ENCODE measurements at places on chromosomes 11 and 22. TPM values are rescaled to one million over a fixed set of nuclear protein-coding genes. Genes with fewer than 3 reads are reported as not detected.
A peak's percentile ranks its signal among the peaks of the same experiment; 100 is the strongest.

GRCh38 chr11:119741369-119742262 is 12.6 kb upstream of the NECTIN1 start:
- H3K36me3 ChIP-seq: no peaks in the 10 kb centered on the region
- DNase-seq: peak; percentile 67
- peak overlapping the region; percentile 25 for H3K4me3 ChIP-seq
- H3K27me3 ChIP-seq: peaks cover 51% of the 10 kb centered on the region
- peaks cover 10% of the 10 kb centered on the region for H3K4me1 ChIP-seq

The CNTF gene
- 3.2 TPM for total RNA-seq

The C11orf86 gene
- total RNA-seq: not detected

The EPS8L2 gene
- 5.6 TPM for total RNA-seq

- no peak overlapping the region for H3K27ac ChIP-seq
- H3K4me3 ChIP-seq: no peak overlapping the region
- no peaks in the 10 kb centered on the region for H3K36me3 ChIP-seq
- no peak for DNase-seq
Measured at GRCh38 chr11:66686100-66686785, 8.6 kb upstream of the RBM4B start.

DNA sequence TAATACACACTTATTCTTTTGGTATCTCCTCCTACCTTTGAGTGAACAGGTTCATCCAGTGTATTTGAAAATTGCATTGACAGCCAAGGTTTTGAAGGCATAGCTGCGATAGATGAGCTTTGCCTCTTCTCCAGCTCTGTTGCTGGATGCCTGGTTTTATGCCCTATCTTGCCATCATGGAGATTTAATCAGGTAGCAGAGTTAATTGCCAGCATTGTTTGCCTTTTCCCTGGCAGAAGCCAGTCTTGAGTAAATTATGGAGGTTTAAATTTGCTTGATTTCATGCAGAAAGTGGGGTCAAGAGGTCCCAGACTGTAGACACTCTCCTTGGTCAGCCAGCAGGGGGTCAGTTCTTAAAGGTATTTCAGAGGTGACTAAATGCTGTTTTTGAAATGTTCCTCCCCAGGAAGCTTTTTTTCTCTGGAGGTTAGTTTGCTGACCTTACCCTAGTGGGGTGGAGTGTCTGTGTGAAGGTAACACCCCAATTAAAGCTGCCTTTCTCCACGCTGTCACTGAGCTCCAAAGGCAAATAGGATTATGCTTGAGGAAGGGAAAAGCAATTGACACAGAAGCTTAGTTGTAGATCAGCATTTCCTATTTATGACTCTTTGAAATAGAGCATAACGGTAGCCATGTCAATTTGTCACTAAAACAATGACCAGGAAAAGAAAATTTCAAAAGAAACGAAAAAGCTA is 96.0 kb downstream of the EXT2 start:
- H3K27ac ChIP-seq: no peak overlapping the region
- peaks cover 58% of the 10 kb centered on the region for H3K36me3 ChIP-seq
- DNase-seq: no peak
- H3K4me3 ChIP-seq: no peak overlapping the region
- H3K27me3 ChIP-seq: no peaks in the 10 kb centered on the region
- H3K4me1 ChIP-seq: no peaks in the 10 kb centered on the region

- peaks cover 57% of the 10 kb centered on the region for H3K36me3 ChIP-seq
- H3K4me1 ChIP-seq: peaks cover 54% of the 10 kb centered on the region
Measured at GRCh38 chr22:27913162-27913741, 5.8 kb downstream of the PITPNB start.

The MGAT3 gene
- total RNA-seq: 41.5 TPM

The NFAM1 gene
- 0.18 TPM for total RNA-seq

DNA sequence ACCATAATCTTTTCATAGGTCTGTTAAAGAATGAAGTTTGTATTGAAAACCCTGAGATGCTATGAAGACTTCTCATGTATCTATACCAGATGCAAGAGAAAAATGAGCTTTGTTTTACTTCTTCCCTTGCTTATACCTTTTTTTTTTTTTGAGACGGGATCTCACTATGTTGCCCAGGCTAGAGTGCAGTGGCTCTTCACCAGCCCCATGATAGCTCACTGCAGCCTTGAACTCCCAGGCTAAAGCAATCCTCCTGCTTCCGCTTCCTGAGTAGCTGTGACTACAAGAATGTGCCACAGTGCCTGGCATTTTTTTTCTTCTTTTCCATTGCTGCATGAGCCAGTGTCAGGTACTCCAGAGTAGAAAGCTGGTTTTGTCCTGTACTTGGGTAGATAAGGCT is 10.8 kb downstream of the CEP295 start:
- no peak overlapping the region for H3K27ac ChIP-seq
- H3K4me1 ChIP-seq: no peaks in the 10 kb centered on the region
- H3K27me3 ChIP-seq: no peaks in the 10 kb centered on the region
- H3K36me3 ChIP-seq: peaks cover 73% of the 10 kb centered on the region
- no peak overlapping the region for H3K4me3 ChIP-seq

The ZDHHC5 gene
- 60.7 TPM for total RNA-seq

- no peaks in the 10 kb centered on the region for H3K27me3 ChIP-seq
- no peak overlapping the region for H3K27ac ChIP-seq
Measured at GRCh38 chr22:35329114-35329847, 29.6 kb downstream of the TOM1 start.

The LRRC55 gene
- total RNA-seq: not detected

The SLC22A25 gene
- total RNA-seq: not detected

DNA sequence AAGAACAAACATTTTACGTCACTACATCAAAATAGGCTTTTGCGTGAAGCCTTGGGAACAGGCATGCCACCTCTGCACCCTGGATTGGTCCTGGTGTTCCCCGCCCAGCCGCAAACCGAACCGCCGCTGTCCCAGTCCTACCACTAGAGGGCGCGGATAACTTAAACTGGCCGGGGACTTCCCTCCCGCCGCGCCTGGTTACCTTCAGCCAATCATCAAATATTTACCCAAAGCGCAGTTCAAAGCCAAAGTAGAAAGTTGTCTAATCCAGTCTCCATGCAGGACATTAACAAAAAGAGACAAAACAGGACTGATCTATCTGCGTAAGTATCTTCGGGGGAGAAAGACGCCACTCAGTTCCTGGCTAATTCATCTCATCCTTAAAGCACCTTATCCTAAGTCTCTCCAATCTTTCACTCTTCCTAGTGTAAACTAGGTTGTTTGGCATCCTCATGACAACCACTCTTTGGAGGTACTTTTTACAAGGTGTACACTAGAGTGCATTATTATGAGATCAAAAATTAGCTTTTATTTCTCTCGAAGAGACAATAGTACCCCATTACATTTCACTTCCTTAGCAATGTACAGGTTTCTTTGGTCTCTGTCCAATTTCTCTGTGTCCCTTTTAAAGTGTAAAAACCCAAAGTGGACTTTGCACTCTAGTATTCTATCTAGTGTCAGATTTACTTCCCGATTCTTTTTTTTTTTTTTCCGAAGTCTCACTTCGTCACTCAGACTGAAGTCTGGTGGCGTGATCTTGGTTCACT is 3.9 kb upstream of the CRY2 start:
- H3K27me3 ChIP-seq: no peaks in the 10 kb centered on the region
- peaks cover 39% of the 10 kb centered on the region for H3K4me1 ChIP-seq
- no peaks in the 10 kb centered on the region for H3K36me3 ChIP-seq

- H3K27ac ChIP-seq: no peak overlapping the region
- peaks cover 11% of the 10 kb centered on the region for H3K36me3 ChIP-seq
- DNase-seq: no peak
Measured at GRCh38 chr11:96110302-96110701, 186.4 kb upstream of the MTMR2 start.

- H3K4me3 ChIP-seq: no peak overlapping the region
- no peak for DNase-seq
- H3K27ac ChIP-seq: no peak overlapping the region
- no peaks in the 10 kb centered on the region for H3K4me1 ChIP-seq
- H3K36me3 ChIP-seq: no peaks in the 10 kb centered on the region
Measured at GRCh38 chr11:130582981-130583380, 134.5 kb downstream of the ADAMTS15 start.

DNA sequence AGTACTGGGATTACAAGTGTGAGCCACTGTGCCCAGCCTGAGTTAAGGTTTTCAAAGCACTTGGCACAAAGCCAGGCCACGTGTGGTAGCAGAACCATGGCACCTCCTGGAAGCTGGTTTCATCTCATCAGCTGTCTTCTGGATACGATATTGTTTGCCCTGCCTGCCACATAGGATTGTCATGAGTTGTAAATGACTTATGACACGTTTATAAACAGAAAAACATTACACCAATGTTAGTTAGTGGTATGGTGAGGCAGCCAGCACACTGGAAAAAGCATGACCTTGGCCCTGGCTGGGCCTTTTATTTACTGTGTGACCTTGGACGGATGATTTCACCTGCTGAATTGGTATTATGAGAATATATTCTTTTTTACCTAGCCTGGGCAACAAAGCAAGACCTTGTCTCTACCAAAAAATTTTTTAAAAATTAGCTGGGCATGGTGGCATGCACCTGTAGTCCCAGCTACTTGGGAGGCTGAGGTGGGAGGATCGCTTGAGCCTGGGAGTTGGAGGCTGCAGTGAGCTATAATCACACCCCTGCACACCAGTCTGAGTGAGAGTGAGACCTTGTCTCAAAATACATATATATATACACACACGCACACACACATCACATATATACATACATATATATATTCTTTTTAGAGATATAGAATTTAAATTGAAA is 24.0 kb upstream of the MYH9 start:
- no peak overlapping the region for H3K27ac ChIP-seq
- H3K4me1 ChIP-seq: peaks cover 63% of the 10 kb centered on the region
- H3K4me3 ChIP-seq: no peak overlapping the region
- no peaks in the 10 kb centered on the region for H3K27me3 ChIP-seq
- no peak for DNase-seq

DNA sequence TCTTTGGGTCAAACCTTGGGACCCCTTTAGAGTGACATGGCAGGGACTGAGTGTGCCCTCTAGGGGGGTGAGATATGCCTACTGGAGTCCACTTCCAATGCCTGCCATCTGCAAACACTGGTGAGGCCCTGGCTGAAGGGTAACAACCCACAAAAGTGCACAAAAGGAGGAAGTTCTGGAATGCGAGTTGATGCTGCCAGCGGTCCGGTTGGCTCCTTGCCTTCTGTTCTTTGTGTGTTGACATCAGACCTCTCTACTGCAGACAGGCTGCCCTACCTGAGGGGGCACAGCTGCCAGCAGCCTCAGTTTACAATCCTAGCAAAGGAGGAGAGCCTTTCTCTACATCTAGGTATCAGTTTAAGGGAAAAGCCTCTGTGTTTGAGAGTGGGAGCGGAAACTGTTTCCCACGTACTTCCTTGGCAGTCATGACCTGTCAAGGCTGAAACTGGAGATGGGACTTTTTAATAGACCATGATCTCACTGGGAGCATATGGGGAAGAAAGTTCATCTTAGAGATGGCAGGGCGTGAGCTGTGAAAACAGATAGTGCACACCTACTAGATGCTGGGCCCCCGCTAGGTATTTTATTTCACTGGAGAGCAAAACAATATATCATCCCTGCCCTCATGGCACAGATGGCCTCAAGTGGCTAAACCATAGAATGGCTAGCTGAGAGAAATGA is 27.2 kb downstream of the BMAL1 start:
- peaks cover 35% of the 10 kb centered on the region for H3K4me1 ChIP-seq
- no peaks in the 10 kb centered on the region for H3K36me3 ChIP-seq
- no peak overlapping the region for H3K27ac ChIP-seq
- H3K27me3 ChIP-seq: no peaks in the 10 kb centered on the region
- H3K4me3 ChIP-seq: no peak overlapping the region

DNA sequence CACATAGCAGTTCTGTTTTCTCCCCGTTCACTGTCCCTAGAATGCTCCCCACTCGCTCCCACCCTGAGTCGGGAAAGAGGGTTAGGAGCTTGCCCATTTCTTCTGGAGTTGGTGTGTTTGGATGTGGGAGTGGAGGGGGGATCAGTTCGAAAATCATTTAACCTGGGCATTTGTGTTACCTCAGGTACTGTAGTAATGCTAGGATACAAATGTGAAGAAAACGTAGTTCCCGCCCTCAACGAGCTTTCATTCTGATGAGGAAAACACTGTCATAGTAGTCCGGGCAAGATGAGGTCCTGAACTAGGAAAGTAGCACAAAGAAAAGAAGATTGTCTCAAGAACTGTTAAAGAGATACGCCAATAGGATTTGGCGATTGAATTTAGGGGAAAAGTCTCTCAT is 539 bp downstream of the SDHD start:
- peaks cover 94% of the 10 kb centered on the region for H3K36me3 ChIP-seq
- no peak for DNase-seq
- no peaks in the 10 kb centered on the region for H3K27me3 ChIP-seq
- peaks cover 45% of the 10 kb centered on the region for H3K4me1 ChIP-seq
- H3K4me3 ChIP-seq: peak overlapping the region; percentile 100

The KCNE3 gene
- total RNA-seq: not detected

DNA sequence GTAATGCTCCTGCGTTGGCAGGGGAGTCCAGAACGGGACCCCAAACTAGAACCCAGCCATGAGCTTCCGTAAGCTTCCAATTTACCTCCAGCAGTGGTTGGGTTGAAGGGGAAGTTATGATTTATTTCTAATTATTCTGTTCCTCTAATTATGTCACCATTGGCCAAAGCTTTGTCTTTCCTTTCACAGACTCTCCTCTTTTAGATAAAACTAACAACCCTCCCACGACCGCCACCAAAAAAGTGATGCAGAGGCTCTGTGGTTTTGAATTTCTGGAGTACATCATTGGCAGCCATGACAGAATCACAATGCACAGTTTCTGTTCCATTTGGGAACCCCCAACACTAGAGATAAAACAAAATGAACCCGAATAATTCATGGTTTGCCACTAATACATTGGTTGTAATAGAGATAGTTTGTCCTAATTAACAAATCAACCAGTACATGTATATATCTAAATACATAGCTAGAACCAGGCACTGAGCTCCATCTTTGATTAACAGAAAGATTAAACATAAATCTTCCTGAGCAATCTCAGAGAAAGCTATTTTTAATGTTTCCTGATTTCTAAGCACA is 64.3 kb downstream of the ETS1 start:
- H3K4me3 ChIP-seq: peak overlapping the region; percentile 99
- peaks cover 56% of the 10 kb centered on the region for H3K4me1 ChIP-seq
- DNase-seq: no peak
- peaks cover 37% of the 10 kb centered on the region for H3K36me3 ChIP-seq

DNA sequence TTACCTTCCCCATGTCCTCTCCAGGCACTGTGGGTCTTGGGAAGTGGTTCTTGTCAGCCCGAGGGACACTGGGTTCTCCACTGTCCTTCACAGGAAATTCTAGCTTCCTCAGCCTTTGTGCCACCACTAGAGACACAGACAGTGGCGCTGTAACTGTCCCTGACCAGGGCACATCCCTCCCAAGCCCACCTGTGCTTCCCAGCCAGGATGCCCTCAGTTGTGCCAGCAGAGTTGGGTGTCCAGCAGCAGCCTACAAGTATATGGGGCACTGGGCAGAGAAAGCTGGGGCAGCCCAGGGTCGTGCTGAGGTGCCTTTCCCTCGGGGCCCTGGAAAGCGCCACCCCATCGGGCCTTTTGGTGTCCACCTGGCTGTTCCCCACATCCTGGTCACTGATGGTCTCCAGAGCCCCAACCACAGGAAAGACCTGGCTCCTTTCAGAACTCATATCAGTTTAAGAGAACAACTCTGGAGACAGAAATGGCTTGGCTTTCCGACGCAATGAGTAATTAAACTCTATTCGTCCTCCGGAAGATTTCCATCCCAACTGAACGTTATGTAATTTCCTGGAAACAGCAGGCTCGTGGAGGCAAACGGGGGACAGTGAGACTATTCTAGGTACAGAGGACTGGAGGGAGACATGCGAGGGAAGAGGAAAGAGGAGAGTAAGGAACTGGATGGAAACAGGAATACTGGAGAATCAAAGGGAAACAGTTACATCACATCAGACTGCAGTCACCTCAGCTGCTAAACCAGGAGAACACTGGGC is 28.6 kb downstream of the PPP2R1B start:
- DNase-seq: no peak
- H3K27me3 ChIP-seq: no peaks in the 10 kb centered on the region
- H3K4me1 ChIP-seq: no peaks in the 10 kb centered on the region
- H3K27ac ChIP-seq: no peak overlapping the region
- no peak overlapping the region for H3K4me3 ChIP-seq
- peaks cover 40% of the 10 kb centered on the region for H3K36me3 ChIP-seq

The OR52E8 gene
- total RNA-seq: not detected

The TMEM25 gene
- 9.4 TPM for total RNA-seq

The PKNOX2 gene
- total RNA-seq: not detected

Data from activated B cell treated with CpG ODN at 0.5 μM for 24 hours (primary cell).